ENCODE measurements at places on chromosomes 11 and 22. TPM values are rescaled to one million over a fixed set of nuclear protein-coding genes. Genes with fewer than 3 reads are reported as not detected.

Gene C11orf97
- not detected for polyA plus RNA-seq

DNA sequence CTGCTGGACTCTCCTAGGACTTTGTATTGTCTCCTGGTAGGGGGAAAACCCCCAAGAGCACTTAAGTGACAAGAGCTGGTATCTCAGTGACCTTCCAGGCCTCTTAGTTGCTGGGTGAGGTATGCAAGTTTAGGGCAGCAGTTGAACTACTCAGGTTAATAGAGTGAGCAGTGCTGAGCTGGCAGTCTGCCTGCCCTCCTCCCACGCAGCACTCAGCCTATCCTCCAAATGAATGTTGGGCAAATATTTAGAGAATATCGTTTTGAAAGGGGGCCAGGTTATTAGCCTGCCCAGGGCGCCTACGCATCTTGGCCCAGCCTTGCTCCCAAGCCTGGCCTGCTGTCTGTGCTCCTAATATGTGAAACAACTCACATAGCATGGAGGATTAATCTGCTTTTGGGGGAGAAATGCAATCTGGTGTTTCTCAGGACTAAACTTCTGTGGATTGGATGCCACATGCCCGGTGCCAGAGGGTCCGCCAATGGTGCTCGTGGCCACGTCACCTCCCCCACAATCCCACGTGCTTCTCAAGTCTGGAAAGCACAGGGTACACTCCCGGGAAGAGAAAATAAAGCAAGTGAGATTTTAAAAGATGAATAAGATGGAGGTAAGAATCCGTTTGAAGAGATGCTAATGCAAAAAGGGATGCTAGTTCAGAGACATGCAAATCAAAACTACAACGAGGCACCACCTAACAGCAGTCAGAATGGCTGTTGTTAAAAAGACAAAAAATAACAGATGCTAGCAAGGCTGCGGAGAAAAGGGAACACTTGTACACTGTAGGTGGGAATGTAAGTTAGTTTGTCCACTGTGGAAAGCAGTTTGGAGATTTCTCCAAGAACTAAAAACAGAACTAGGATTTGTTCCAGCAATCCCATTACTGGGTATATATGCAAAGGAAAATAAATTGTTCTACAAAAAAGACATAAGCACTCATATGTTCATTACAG lies 67.7 kb downstream of the SPON1 start:
- no peak for DNase-seq

DNA sequence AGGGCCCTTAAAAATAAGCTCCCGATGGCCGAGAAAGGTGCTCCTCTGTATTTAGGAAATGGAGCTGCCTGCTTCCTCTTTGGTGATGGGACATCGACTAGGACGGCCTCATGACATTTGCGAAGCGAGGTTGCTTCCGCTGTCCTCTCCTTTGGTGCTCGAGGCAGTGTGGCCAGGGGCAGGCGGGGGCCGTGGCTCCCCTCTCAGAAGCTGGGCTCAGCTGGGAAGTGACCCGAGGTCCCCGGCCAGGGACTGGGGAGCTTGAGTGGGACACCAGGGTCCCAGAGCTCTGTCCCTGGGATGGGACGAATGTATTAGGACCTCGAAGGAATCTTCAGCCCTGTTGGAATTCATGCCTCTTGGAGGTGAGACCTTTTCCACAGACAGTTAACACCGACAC lies 151.1 kb downstream of the CTTN start:
- DNase-seq = no peak

DNA sequence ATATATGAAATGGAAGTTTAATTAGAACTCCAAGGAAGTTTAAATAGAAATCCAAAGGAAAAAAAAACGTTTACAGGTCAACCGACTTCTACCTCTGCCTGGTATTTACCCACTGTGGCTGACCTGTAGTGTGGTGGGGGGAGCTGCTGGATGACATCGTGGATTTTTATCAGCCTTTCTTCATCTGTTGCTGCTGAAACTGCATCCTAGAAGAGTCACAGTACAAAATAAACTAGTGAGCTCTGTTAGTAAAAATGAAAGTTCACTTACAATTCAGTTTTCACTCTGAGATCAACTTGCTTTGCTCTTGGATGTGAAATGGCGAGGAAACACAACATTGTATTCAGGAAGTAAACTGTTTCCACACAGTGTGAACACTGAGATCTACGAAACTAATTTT lies 43.2 kb upstream of the TP53AIP1 start:
- no peak for DNase-seq

- DNase-seq = no peak
Observed at GRCh38 chr11:12683874-12684273, 9.7 kb downstream of the TEAD1 start.

DNA sequence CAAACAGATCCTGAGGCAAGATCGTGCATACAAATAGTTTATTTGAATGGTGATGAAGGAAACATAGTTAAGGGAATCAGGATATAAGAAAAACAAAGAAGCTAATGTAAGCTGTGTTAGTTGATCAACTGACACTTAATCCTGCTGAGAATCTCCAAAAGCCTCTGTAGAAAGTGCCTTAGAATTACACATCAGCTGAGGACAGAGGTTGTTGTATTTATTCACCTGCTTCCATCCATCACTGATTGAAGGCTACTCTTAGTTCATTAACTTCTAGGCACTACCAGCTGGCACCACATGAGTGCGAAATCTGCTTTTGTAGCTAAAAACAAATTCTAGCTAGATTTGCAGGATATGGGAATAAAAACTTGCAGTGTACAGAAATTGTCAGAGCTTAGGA lies 1082.0 kb upstream of the CNTN5 start:
- DNase-seq = no peak

Gene OR8H2
- 0.08 TPM for polyA plus RNA-seq

Gene ZNRF3
- polyA plus RNA-seq = 9.7 TPM

DNA sequence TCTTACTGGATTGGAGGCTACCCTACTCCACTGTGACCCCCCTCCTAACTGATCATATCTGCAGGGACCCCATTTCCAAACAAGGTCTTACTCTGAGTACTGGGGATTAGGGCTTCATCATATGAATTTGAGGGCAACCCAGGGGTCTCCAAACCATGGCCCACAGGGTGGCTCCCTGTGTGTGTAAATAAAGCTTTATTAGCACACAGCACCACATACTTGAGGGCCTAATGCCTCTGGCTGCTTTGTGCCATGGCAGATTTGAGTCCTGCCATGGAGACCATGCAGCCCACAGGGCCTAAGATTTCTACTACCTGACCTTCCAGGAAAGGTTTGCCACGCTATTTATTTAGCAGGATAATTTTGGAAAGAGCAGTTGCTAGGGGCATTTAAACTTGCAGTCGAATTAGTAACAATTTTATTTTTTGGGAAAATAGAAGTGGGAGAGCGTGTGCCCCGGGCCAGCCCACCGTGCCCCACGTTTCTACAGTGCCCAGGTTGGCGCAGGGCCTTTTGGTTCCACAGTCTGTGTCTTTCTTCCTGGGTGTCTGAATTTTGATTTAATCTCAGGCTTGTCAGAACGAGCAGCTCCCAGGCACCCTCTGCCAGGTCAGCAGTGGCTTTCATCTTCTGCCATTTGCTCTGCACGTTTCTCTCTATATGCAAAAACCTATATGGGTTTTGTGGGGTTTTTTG lies 92.3 kb downstream of the KCNQ1 start:
- DNase-seq = no peak

Gene SYT13
- 0.30 TPM for polyA plus RNA-seq

DNA sequence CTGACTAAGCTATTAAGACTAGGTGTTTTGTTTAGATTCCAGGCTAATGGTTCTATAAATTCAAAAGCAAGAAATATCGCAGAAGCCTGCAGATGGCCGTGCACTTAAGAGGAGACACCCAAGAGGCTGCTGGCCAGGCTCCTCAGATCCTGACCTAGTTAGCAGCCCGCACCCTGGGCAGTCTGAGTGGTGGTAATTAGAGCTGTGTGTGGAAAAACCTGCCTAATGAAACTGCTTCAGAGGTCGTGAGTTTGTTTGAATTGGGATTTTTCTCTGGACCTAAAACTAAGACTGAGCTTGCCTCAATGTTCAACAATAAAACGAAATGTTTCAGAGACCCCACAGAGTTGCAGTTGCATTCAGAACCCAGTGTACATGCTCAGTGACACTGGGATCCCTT lies 627.7 kb downstream of the OPCML start:
- DNase-seq = no peak

Gene C11orf91
- not detected for polyA plus RNA-seq

DNA sequence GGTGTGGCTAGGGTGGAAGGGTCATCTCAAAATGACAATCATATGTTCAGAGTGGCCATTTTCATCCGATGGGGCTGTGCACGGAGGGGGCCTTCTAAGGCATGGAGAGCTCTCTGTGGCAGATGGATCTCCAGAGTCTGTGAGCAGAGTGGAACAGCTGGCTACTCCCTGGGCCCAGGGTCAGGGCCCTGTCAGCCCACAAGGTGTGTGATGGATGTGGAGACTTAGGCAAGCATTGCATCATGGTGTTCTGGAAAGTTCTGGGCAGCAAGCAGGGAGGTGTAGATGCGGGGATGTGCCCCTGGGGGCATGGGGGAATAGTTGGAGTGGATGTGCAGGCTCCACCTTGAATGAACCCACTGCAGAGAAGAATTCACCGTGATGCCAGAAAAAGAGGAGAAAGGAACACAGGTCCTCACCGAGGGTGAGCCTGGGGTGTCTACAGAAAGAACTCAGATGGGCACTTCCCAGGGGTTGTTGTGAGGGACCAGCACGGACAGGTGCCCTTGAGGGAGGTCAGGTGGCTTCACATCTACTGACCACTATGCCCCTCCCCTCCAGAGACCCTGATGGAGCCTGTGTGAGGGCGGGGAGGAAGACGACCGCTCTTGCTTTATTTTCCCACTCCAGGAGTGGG lies 51.1 kb downstream of the CHRDL2 start:
- DNase-seq = no peak

Gene GLYAT
- not detected for polyA plus RNA-seq

Gene NEFH
- polyA plus RNA-seq = 1.5 TPM

DNA sequence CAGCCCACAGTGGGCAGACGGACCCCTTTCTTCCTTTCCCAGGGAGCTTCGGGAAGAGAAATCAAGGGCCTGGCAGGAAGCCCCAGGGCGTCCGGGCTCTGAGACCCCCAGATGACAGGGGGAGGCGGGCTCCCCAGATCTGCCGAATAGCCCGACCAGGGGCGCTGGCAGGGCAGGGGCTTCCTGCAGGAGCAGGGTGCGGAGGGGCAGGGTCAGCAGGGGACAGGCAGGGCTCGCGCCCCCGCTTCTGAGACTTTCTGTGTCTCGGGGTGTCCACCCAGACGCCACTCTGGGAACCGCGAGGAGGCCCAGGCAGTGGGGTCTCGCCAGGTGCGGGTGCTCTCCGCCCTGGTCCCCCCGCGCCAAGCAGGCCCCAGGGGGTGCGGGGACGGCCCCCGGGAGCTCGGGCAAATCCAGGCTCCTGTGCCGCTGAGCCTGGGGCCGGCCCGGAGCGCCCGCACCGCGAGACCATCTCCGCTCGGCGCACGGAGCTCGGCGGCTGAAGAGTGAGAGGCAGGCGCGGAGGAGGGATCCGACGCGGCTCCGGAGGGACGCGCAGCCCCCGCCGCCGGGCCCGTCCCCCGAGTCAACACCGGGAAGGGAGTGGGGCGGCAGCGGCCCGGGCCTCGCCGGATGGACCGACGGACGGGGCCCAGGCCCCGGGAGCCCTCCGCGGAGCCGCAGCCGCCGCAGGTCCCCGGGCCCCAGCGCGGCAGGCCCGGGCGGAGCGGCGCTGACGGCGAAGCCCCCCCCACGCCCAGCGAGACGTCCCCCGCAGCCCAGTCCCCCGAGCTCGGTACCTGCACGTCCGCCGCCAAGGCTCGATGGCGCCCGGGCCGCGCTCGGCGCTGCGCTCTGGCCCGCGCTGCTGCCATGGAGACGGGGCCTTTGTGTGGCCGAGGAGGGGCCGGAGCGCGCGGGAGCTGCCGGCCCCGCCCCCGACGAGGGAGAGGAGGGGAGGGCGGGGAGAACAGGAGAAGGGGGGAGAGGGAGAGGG lies at the start of gene PLXNB2:
Gene PLXNB2 (minus strand): TSS at position 894 of the 997 bp plus-strand sequence. CDS start 17,062 bp downstream, outside the sequence.
- peak; percentile 54 for DNase-seq

GRCh38 chr11:14418801-14419417 lies 59.9 kb upstream of the RRAS2 start:
- DNase-seq = no peak

Gene PRODH
- polyA plus RNA-seq = 12.3 TPM

DNA sequence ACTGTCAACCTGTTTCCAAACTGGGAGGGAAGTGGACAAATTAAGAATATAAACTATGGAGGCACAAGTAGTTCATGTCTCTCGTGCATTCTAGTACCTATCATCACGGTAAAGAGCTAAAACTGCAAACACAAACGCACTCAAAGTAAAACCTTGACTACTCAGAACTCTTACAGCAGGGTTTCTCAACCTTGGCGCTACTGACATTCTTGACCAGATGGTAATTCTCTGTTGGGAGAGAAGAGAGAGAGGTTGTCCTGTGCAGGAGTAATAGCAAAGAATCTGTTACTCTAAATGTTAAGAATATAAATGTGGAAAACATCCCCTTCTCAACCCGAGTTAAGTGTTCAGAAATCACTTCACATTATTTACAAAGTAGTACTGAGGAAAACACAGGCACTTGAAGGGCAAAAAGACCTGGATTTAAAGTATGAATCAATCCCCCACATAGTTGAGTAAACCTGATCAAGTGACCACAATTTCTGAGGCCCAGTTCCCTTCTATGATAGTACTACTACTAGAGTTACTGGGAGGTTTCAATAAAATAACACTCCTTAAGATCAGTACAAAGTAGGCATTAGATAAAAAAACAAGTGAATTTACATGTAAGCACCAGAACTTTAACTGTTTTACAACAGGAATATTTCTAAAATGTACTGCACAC lies 73.1 kb upstream of the ARHGAP32 start:
- DNase-seq = no peak

Gene APOL4
- polyA plus RNA-seq = 20.3 TPM

Gene RAB39A
- polyA plus RNA-seq = 0.44 TPM

DNA sequence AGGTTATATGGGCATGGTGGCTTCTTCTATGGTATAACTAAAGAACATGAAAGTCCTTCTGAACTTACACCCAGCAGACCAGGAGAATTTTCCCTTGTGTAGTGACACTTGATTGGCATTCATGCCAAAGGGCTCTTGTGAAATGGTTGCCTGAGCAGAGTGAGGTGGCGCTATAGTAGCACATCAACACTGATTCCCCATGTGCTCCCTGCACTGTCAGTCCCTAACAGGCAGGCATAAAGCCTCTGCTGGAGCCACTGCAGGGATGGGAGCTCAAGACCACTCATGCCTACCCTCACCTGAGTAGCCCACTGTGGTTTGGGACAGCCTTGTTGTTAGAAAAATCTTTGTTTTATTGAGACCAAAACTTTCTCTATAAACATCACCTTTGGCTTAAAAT lies 92.6 kb upstream of the LIN7C start:
- DNase-seq = no peak

- DNase-seq = no peak
Observed at GRCh38 chr11:122181893-122182292, 65.9 kb upstream of the BLID start.

DNA sequence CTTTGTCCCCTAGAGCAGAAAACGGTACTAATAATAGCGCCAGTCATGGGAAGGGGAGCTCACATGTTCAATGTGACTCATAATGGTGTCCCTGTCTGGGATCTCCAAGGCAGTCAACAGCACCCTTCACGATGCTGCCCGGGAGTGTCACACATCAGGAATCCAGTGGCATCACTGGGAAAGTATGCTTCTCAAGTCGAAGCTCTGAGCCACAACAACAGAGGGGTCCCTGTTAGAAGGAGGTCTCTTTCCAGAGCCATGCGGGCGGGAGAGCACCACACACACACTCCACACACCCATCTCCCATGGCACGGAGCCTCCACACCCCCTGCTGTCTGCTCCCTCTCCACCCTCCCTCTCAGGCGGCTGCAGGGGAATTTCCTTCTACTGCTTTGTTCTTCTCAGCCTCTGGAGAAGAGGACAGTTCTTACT lies 119.7 kb downstream of the ETS1 start:
- no peak for DNase-seq

- DNase-seq = peak; percentile 6
Observed at GRCh38 chr11:43788421-43788820, 92.2 kb upstream of the ALKBH3 start.

GRCh38 chr11:11311169-11311568 lies 41.9 kb downstream of the CSNK2A3 start:
- DNase-seq = no peak

Measured in forelimb muscle (tissue), 1 donor.